Kidney (tissue), 22 donors: ENCODE measurements at places on chromosomes 1 and 21. TPM values are rescaled to one million over a fixed set of nuclear protein-coding genes. Genes with fewer than 3 reads are reported as not detected.

ZNF593OS gene
- total RNA-seq: not detected

- H3K4me3 ChIP-seq: no peak overlapping the region
- no peaks in the 10 kb centered on the region for H3K36me3 ChIP-seq
- H3K4me1 ChIP-seq: no peaks in the 10 kb centered on the region
Measured at GRCh38 chr1:233662575-233663304, 48.8 kb downstream of the KCNK1 start.

- no peaks in the 10 kb centered on the region for H3K27me3 ChIP-seq
- no peak overlapping the region for H3K4me3 ChIP-seq
- DNase-seq: no peak
- peaks cover 52% of the 10 kb centered on the region for H3K36me3 ChIP-seq
- no peak overlapping the region for H3K27ac ChIP-seq
- H3K4me1 ChIP-seq: no peaks in the 10 kb centered on the region
Measured at GRCh38 chr1:55131801-55132200, 83.4 kb downstream of the USP24 start.

GRCh38 chr1:226575739-226576378, 27.3 kb downstream of the STUM start:
- H3K4me3 ChIP-seq: no peak overlapping the region
- H3K27me3 ChIP-seq: no peaks in the 10 kb centered on the region
- DNase-seq: no peak

DNA sequence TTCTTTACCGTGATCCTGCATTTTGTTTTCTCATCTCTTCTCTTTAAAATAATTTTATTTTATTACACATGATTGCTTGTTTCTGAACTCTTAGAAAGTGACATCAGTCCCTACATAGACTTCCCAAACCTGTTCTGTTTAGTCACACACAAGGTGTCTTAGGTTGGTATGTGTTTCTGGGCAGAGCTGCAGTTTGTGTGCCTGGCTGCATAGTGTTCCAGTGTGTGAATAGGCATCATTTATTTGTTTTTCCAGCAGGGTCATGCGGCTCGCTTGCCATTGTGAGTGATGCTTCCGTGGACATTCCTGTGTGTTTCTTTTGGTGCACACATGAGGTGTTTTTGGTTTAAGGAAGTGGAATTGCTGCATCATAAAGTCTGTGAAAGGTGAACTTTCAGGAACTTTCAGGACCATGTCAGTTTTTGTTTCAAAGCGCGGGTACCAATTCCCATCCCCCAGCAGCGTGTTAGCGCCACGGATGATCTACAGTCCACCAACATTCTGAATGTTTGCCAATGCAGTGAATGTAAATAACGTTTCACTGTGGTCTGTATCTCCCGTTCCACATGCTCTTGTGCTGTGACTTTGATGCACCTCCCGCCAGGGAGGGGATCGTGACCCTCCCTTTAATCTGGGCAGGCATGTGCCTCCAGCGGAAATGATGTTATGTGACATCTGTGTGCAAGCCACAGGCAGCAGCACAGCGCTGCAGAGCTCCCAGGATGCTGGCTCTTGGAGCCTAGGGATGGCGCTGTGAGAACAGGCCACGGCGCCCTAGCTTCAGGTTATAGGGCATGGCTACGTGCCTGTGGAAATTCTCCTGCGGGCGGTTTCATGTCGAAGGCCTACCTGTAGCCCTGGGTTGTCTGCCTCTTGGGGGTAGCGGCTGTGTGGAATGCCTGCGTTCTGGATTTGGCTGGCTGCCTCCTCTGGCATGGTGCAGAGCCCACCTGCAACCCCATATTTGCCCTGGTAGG, 144.6 kb upstream of the COL6A1 start:
- no peaks in the 10 kb centered on the region for H3K4me1 ChIP-seq
- no peak overlapping the region for H3K4me3 ChIP-seq
- H3K36me3 ChIP-seq: no peaks in the 10 kb centered on the region
- H3K27ac ChIP-seq: no peak overlapping the region
- no peak for DNase-seq
- no peaks in the 10 kb centered on the region for H3K27me3 ChIP-seq

GRCh38 chr1:208158640-208159554, 85.3 kb downstream of the PLXNA2 start:
- H3K36me3 ChIP-seq: no peaks in the 10 kb centered on the region
- H3K4me3 ChIP-seq: no peak overlapping the region
- H3K4me1 ChIP-seq: peaks cover 13% of the 10 kb centered on the region
- DNase-seq: no peak
- no peaks in the 10 kb centered on the region for H3K27me3 ChIP-seq

- no peak overlapping the region for H3K4me3 ChIP-seq
- no peaks in the 10 kb centered on the region for H3K4me1 ChIP-seq
- DNase-seq: peak; percentile 53
- H3K27ac ChIP-seq: no peak overlapping the region
Measured at GRCh38 chr1:195236991-195237889, 1371.0 kb downstream of the KCNT2 start.
